ENCODE measurements at places on chromosomes 2 and 18.
A peak's percentile ranks its signal among the peaks of the same experiment; 100 is the strongest.

DNA sequence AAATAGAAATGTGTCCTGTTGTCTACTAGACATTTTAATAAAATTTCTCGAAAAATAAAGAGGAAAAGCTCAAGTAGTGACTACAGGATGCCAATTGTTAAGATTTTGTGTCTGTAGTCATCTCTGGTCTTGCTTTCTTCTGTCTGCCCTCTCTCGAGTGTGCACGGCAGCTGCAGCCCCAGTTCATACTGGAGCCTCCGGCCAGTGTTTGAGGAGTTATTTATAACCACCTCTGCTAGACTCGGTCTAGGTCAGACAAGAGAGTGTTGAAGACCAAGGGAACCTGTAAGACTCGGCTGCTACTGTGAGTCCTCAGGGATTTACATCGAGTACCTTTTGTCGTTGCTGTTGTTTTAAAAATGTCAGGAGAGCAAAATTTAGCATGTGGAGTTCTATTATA lies 810.1 kb upstream of the POU3F3 start:
- no peak for DNase-seq

DNA sequence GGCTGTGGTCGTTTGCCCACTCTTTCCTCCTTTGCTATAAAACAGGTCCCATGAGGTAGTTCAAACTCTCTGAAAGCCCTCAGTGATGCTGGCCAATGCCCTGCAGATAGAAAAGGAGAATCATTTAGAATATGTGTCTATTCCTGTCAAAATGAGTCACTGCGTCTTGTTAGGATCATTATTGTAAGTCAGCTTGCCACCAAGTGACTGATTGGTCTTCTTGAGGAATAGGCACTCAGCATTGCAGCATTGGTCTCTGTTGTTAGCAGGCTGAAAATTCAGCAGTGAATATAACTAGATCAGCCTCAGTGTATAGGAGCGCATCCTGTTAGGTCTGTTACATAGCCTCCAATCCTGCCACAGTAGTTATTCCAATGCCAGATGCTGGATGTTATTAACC lies 28.9 kb downstream of the PRKRA start:
- DNase-seq = no peak

GRCh38 chr2:227933884-227934283 lies 62.5 kb downstream of the DAW1 start:
- no peak for DNase-seq

DNA sequence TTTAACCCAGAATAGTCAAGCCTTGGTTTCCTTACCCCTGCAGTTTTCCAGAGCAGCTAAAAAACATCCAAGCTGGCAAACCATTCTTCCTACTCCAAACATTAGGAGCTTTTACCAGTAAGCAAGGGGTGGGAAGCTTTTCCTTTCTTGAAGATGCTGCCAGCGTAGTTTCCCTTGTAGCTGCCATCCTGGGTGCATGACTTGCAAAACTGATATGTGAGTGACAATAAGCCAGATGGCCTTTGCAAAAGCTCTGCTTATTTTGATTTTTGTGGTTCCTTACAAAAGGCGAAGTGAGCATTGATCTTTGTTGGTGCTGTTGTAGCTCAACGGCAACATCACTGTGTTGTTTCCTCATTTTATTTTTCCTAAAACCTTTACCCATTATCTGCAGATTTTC lies 138.8 kb downstream of the WDSUB1 start:
- no peak for DNase-seq

- no peak for DNase-seq
Measured at GRCh38 chr18:36660311-36660710, 168.5 kb downstream of the TPGS2 start.

GRCh38 chr2:71901466-71901865 lies 246.2 kb downstream of the CYP26B1 start:
- DNase-seq = peak; percentile 14

GRCh38 chr2:206075113-206075512 lies 10.9 kb downstream of the INO80D start:
- no peak for DNase-seq

DNA sequence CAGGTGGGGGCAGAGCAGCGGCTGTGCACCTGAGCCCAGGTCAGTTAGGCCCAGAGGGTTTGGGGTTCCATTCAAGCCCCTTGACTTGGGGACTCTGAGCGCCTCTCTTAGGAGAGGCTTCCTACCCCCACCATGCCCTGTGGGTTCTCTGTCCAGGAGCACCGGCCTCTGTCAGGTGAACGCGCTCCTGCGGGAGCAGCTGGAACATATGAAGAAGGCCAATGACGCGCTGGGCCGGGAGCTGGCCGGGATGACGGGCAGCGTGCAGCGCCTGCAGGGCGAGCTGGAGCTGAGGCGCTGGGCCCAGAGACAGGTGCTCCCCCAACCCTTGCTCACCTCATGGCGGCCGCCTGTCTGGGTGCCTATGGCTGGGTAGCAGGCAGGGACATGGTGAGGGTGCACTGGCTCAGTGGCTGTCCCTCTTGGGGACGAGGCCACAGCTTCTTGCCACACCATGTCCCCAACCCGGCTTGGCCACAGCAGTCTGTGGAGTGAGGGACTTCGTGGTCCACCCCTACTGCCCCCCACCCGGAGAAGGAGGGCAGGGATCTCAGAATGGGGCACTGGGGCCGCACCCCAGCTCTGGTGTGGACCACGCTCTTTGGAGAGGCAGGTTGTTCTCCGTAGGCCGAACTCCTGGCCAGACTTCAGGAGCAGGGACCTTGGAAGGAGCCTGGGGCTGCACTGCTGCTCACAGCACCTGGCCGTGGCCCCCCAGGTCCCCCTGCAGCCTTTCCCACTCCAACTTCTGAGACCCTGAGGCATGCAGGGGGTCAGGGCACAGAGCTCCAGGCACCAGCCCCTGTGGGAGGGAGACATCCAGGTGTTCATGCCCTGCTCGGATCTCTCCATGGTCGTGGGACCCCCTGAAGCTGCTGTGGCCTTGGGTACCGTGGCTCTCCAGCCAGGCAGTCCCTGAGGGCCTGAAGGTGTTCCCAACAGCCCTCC lies 19.7 kb downstream of the CROCC2 start:
- DNase-seq = peak; percentile 59

GRCh38 chr2:80111185-80111584 lies 193.4 kb downstream of the LRRTM1 start:
- no peak for DNase-seq

GRCh38 chr18:57989536-57989935 lies 54.5 kb upstream of the NEDD4L start:
- no peak for DNase-seq

All from left forelimb (tissue), 1 donor.